Stimulated activated CD4-positive, alpha-beta T cell treated with anti-CD3 and anti-CD28 coated beads, Interleukin-1b, Interleukin-23, amount 100 ng/mL, for 4 hours (primary cell): ENCODE measurements at places on chromosomes 3 and 15.

- no peak for DNase-seq
These were observed 46.6 kb upstream of the GOLGA8J start for GRCh38 chr15:30036036-30036703.

DNA sequence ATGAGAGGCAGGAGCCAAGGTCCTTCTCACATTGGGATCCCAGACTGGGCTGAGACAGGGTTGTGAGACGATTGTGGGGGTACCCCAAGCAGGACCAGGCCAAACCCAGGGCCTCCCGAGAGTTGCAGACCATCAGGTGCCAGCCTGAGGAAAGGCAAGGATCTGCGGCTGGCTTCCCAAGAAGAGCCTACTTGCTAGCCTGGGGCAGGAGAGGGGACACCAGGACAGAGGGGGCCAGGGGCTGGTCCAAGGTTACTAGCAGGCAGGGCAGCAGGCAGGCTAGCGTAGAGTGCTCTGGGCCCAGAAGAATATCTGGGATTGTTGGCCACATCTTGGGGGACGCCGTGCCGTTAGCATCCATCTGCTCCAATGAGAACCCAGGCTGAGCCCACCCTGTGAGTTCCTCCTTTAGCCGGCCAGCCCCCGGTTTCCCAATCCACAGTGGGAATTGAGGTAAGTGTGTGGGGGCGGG is 546 bp downstream of the CISH start:
- no peak for DNase-seq

- no peak for DNase-seq
These were observed 1.4 kb upstream of the ACAD9 start for GRCh38 chr3:128878011-128878457.

DNA sequence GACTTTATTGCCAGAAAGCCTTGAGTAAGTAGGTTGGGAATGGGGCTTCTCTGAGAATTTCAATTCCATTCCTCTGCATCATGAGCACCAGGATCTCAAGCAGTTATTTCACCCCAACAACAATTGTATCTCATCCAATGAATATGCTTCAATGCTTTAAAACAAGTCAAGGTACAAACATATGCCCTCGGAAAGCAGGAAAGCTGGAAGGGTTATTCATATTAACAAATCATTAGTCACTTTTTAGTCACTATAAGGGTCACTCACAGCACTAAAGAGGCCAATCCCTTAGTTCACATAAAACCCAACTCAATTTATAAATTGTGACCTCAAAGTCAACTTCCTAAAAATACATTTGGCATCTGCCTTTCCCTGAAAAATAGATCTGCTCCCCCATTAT is 16.2 kb downstream of the MB21D2 start:
- DNase-seq = no peak

- DNase-seq = no peak
These were observed 2.5 kb upstream of the HHLA2 start for GRCh38 chr3:108293858-108294257.

DNA sequence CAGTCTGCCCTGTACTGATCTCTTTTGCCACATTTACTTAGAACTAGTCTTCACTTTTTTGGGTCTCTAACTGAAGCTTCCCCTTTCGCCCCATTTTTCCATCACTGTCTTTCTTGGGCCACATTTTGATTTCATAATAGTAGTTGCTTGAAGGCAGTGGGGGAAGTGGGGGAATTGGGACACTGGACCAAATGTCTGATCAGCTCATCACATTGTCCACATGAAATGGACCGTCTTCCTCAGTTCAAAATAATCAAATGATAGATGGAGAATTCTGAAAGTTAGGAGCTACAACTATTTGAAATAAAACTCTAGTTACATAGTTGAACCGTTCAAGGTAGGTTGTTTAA is 747 bp downstream of the PDCD6IP start:
- DNase-seq = no peak

DNA sequence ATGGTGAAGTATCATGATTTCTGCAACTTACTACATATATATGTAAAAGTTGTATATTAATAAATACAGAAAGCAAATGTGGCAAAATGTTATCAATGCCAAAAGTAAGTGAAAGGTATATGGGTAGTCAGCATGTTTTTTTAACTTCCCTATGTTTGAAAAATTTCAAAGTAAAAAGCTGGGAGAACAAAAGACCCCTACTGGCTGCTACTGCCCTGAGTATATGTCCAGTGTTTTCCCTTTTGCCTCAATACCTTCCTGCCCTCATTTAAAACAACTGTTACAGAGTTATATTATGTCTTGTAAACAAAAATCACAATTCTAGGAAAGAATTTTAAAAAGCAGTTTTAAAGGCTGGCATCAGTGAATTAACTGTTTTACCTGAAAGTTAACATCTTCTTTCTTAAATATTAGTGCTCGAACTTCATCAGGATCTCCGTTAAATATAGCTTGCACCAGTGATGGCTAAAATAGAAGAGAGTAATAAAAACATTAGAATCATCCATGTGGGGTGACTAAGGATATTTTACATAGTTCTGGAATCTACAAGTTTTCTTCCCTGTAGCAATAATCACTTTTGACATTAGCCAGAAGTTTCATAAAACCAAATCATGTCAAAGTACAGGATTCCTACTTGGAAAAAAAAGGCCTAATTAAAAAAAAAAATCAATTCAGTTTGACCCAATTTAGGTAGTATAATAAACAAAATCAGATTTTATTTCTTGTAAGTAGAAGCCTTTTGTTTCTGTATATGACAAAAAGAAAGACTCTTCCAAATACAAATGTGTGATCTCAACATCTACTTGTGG is 2.7 kb downstream of the ANKRD28 start:
- DNase-seq = no peak

GRCh38 chr3:9676785-9677184 is 26.8 kb upstream of the CPNE9 start:
- DNase-seq = no peak

- no peak for DNase-seq
These were observed 4.6 kb upstream of the PTPN9 start for GRCh38 chr15:75583701-75584100.

DNA sequence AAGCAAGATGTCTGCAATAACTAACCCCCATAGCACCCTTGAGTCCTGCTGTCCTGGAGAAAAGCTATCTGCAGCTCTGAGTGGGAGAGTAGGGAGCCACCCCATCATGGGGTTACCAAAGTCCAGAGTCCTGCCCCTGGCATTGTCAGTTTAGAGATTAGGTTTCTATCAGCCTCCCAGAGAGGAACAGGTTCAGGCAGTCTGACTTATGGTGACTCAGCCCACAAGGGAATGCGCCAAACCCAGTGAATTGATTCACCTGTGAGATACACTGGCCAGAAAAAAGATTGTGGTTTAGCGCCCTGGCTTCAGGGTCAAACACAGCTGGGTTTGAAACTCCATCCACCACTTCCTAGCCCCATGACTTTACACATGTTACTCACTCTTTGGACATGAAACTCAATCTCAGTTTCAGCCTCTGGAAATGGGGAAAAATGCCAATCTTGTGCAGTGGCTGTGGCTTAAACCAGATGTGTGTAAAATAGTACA is 263.6 kb upstream of the HES1 start:
- DNase-seq = no peak

DNA sequence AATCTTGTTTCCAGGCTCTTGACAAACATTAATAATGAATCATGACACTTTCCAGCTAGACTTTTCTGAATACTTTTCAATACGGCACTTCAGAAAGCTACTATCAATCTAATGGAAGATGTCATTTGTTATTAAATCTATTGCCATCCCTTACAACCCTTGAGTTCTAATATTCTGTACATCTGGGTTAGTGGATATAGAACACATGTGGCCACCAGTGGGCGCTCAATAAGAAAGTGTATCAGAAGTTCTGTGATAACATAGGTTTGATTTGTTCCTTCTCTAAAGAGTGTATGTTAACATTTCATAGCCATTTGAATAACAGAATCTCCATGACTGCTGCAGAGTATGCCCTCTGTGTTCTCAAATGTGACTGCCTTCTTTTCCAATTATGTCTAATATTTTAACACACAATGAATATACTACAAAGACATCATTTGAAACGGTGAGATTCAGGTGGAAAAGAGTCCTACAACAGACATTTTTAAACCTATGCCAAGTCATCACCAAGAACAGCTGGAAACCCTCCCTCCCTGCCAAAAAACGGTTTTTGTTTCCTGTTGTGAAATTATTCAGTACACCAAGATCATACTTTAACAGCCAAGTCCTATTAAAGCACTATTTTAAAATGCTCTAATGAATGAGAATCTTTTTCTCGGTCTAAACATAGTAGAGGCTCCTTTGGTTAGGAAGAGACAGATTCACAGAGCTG is 22.2 kb downstream of the ALDH1A2 start:
- DNase-seq = peak; percentile 39

DNA sequence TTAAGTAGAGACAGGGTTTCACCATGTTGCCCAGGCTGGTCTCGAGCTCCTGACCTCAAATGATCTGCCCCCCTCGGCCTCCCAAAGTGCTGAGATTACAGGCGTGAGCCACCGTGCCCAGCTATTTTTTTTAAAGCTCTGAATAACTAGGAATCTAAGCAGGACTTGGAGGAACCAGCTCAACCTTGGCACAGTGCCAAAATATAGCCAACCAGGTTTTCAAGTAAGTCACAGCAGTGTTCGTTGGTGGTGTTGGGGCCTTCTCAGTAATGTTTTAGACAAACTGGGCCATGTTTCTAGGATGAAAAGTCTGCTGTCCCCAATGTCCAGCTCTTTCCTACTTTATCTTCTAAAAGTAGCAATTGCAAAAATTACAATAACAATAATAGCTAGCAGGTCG is 6.4 kb upstream of the ADAM10 start:
- DNase-seq = no peak

GRCh38 chr3:149122721-149123578 is 6.5 kb upstream of the HPS3 start:
- DNase-seq = no peak

DNA sequence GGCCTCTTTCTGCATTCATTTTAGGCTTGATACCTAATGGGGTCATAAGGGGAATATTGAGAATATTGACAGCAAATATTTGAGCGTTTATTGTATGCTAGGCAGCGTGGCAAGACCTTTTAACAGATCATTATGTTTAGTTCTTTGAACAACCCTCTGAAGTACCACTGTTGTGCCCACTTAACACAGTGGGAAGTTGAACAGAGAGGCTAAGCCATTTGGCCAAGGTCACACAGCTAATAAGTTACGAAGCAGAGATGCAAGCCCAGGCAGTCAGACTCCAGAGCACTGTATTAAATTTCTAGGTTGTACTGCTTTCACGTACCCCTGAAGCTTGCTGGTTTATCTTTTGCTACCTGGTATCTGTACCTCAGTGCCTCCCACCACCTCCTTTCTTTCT is 1.1 kb downstream of the RAB7A start:
- no peak for DNase-seq

DNA sequence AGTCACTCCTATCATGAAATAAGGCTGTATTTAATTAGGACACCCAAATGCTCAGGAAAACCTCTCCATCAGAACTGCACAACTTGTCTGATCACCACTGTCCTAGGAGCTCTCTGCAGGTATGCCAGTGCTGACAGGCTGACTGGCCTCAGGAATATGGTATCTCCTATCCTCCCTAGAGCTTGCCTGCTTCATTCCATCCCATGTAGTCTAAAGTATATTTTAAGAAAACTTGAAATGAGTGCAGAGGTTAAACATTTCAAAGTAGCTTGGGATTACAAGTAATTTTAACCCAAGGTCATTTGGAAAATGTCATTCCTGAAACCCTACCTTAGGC is 23.7 kb downstream of the FILIP1L start:
- DNase-seq = no peak

- DNase-seq = no peak
These were observed 1.7 kb upstream of the GFM1 start for GRCh38 chr3:158642474-158643210.

DNA sequence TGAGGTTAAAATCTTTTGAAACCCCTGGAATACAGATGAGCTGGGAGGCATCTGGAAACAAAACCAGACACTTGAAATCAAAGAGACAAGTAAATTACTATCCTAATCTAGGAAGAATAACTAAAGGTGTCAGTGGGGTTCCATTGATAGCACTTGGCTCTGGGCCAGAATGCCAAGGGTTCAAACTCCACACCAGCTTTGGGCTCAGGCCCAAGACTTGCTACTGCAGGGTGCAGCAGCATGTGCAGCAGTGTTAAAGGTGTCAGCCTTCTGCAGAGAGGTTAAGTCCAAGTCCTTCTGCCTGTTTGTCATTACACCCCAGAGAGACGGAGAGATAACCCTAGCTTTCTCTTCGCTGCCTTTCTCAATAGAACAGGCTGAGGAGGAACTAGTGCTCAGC is 273.9 kb downstream of the TIGIT start:
- DNase-seq = no peak

DNA sequence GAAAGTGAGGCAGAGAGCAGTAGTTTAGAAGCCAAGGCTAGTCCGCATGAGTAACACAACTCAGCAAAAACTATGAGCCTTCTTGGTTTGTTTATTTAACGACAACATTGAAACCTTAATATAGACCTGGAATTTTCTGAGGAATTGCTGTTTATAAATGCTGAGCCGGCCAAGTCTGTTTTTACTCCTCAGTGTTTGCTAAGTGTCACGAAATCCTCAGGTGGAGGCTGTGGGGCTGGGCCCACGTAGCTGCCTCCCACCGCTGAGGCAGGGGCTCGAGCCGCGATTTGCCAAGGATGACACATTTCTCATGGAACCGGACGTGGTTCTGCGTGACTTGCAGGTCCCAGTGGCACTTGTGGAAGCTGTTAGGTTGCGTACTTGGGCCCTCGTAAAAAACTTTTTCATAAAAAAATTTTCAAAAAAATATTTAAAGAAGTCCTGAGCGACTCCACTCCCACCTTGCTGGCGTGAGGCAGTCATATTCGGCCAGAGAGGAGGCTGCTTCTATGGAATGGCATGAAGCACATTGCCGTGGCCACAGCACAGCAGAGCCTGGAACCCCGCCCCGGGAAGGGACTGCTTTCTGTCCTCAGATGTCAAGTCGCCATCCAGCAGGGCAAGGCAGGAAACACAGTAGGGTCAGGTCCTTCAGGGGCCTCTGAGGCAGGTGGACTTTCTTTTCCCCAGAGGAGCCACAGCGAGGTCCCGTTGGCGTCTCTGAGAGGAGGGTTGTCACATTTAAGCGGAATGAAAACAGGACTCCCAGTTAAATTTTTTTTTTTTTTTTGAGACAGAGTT is 64.8 kb upstream of the PCSK6 start:
- no peak for DNase-seq

- DNase-seq = no peak
These were observed 252.7 kb upstream of the ICE2 start for GRCh38 chr15:60731583-60732130.

DNA sequence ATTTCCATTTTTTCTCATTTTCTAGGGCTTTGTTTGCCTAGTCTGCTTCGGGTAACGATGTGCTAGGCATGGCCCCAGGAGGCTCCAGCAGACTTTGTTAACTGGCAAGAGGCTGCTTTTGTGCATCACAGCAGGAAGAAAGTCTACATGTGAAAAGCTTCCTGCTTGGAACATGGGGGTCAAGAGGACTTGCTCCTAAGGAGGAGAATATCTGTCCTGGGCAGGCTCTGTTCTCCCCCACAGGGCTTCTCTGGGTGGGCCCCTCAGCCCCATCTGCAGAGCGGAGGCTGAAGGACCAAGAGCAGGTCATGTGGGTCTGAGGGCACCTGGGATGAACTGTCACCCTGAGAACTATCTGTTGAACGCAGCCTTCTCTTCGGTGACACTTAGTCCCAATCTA is 94.7 kb downstream of the CCNL1 start:
- DNase-seq = no peak

- no peak for DNase-seq
These were observed 23.4 kb downstream of the ARMC8 start for GRCh38 chr3:138210528-138210927.
